Kidney epithelial cell (primary cell): ENCODE measurements at places on chromosomes 5 and 9. TPM values are rescaled to one million over a fixed set of nuclear protein-coding genes. Genes with fewer than 3 reads are reported as not detected.

NEUROG1 gene
- 0.04 TPM in 1 of 2 replicates, not detected in the other for total RNA-seq

DNA sequence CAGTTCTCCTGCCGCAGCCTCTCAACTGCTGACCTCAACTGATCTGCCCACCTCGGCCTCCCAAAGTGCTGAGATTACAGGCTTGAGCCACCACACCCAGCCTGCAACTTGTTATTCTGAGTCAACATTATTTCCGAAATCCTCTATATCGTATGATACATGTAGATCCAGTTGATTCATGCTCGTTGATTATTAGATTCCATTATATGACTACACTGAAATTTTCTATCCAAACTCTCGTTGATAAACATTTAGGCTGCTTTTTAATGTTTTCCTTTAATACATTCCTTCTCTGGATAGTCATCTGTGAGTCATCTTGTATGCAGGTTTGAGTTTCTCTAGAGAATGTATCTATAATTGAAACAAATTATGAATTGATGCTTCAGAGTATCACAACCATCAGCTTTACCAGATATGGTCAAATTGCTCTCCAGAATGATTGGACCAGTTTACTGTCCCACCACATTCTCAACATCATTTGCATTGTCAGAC lies 4.1 kb downstream of the CDK7 start:
- DNase-seq = no peak

GRCh38 chr5:143716881-143717280 lies 95.1 kb upstream of the HMHB1 start:
- no peak for DNase-seq

- DNase-seq = peak; percentile 23
These were observed 22.2 kb upstream of the CEP78 start for GRCh38 chr9:78213712-78214111.

GRCh38 chr5:113020461-113021273 lies 44.1 kb downstream of the DCP2 start:
- peak; percentile 74 for DNase-seq

- no peak for DNase-seq
These were observed 54.1 kb downstream of the PRRC1 start for GRCh38 chr5:127571314-127572131.

PCDHA11 gene
- total RNA-seq = 0.48 and 1.2 TPM in 2 replicates

GABRA1 gene
- total RNA-seq = not detected in 2 replicates

DNA sequence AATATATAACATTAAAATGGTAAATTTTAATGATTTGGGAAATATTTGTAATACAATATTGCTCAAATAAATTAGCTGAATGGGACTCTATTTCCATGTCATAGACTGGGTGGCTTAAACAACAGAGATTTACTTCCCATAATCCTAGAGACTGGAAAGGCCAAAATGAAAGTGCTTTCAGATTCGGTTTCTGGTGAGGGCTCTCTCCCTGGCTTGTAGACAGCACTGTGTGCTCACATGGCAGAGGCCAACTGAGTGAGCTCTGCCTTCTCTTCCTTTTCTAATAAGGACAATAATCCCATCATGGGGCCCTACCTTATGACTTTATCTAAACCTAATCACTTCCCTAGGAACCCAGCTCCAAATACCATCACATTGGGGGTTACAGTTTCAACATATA lies 196.2 kb downstream of the MARCHF11 start:
- DNase-seq = no peak

- no peak for DNase-seq
These were observed 121.9 kb downstream of the CDH18 start for GRCh38 chr5:19866090-19866450.

DNA sequence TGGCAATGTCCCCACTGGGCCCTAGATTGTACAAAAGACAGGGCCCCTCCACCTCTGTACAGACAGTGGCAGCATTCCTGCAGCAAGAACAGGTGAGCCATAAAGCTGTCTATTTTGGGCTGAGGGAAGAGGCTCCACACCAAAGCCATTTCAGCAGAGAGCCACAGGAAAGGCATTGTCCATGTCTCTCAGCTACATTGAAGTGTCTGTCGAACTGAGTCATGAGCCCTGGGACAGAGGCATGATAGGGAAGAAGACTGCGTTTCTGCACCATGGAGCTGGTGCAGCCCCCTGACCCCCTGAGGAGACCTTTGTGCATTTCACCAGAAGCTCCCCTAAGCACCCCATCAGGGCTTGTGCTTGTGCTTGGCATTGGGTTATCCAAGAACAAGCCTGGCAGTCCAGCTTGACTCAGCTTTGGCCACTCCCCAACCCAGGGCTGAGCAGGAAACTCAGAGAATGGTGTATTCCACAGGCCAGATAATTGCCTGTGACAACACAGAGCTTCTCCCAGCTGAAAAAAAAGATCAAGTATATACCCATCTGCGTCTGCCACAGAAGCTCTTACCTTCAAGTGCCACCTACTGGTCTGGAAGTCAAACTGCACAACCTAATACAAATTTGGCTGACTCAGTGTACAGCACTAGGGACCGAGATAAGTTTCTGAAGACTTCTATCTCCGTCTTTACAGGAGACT lies 5.9 kb upstream of the FRMD3 start:
- peak; percentile 44 for DNase-seq

DNA sequence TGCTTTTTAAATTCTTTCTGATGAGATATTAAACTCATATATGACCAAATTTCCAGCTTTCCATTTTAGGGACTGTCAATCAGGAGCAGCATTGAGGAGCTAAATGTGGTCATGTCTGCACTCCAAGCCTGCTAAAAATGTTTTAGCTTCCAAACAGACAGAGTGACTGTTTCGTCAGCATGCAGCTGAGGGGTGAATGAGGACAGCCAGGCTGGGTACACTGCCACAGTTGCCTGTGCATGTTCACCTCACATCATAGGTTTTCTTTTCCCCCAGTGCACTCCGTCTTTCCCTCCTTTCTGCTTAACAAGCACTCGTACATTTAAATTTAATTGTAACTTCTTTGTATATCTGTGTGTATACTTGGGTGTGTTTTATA lies 138.1 kb downstream of the ARRDC3 start:
- DNase-seq = no peak

FOXD1 gene
- 14.7 and 22.0 TPM in 2 replicates for total RNA-seq

- DNase-seq = no peak
These were observed 107.7 kb upstream of the CDKN2B start for GRCh38 chr9:22116758-22117157.

PCDH12 gene
- total RNA-seq = not detected in 2 replicates

DNA sequence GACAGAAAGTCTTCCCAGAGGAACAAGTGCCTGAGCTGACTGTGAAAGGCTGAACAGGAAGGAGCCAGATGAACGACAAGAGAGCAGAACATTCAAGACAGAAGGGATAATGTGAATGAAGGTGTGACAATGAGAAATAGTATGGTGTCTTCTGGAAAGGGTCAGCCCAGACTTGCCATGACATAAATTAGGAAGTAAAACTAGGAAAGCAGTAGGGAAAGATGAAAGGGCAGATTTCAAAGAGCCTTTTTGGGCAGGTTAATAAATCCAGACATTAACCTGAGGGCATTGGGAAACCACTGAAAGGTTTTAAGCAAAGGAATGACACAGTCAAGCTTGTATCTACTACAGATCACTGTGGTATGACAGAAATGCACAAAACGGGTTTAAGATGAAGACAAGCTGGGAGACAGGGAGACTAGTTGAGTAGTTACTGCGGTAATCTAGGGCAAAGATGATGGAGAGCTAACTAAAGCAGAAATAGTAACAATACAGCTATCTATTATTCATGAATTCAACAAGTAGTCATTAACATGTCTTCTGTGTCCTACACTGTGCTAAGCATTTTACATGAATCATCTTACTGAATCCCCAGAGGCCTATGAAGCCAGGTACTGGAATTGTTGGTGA lies 580.9 kb upstream of the WWC1 start:
- DNase-seq = no peak

ARL14EPL gene
- not detected in 2 replicates for total RNA-seq

PCDHGA9 gene
- total RNA-seq = 3.6 and 5.2 TPM in 2 replicates

EXOSC2 gene
- 20.6 and 24.9 TPM in 2 replicates for total RNA-seq

DNA sequence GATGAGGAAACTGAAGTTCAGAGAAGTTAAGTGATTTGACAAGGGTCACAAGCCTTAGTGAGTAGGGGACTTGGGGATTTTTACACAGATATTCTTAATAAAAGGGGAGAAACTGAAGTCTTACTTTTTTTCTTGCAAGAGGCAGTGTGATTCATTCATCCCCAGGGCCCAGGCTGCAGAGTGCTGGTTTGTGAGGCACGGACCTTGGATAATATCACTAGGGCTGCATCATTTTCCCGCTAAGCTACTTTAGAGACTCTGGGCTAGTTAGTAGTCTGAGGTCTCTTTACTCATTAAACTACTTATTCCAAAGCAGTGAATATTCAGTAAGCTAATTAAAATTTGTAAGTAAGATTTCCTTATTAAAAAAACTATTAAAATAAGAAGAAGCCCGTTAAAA lies 195.0 kb downstream of the PBX3 start:
- DNase-seq = no peak

DNA sequence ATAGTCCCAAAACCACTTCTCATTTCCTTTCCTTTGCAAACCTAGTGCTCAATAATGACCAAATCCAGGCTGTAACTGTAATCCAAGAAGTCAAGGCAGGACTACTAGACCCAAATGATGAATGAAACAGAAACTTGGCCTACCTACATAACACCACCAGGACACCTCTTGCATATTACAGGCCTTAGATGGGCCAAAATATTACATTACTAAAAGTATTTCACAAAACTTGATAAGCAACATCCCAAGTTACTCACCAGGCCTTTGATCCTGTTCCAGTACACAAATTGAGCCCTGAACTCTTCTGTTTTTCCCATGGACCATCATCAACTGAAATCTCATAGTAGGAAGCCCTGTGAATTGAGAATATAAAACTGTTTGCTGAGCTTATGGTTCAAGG lies 34.8 kb downstream of the NADK2 start:
- no peak for DNase-seq

GRCh38 chr9:132637351-132637750 lies 32.4 kb downstream of the DDX31 start:
- no peak for DNase-seq

C1QTNF3 gene
- total RNA-seq = 1.1 and 1.2 TPM in 2 replicates

DNA sequence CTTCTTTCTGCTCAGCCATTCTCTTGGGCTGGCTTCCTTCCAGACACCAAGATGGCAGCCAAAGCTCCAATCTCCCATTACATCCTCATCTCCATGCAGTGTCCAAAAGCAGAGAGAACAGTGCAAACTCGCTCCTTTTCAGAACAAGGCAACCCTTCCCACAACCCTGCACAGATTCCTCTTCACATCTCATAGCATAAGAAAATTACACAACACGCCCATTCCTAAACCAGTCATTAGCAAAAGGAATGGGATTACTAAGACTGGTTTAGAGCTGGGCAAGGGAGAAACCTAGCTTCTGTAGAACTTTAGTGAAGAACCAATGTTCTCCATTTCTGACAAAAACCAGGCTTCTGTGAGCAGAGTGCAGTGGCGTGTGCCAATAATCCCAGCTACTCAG lies 51.5 kb upstream of the CTNNA1 start:
- DNase-seq = no peak

- no peak for DNase-seq
These were observed 791 bp upstream of the GPR150 start for GRCh38 chr5:95619096-95619495.

- no peak for DNase-seq
These were observed 15.5 kb downstream of the PCDHB15 start for GRCh38 chr5:141260458-141261237.

- DNase-seq = no peak
These were observed 53.2 kb downstream of the MVB12B start for GRCh38 chr9:126379661-126380360.
